Inflammatory macrophage treated with lipopolysaccharide for 4 hours (primary cell): ENCODE measurements at places on chromosomes 7 and 10.

DNA sequence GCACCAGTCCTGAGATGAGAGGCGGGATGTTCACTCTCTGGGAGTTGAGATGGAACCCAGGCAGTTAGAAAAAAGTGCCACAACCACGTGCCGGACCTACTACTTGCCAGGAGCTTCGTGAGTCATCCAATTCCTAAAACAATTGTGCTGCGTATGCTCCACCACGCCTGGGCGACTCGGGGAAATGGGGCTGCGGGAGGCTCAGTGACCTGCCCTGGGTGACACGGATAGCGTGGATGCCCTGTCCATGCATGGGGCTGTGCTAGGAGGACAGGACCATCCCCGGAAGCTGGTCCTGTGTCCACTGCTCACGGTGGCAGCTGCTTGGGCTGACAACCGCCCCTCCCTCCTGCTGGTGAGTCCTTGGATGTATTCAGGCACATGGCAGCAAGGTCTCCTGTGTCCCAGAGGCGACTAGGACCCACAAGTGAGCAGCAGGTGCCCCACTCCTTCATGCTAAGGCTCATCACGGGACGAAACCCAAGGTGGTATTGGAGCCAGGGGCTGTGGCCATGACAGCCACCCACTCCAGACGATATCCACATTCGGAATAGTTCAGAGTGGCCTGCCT, 90.4 kb downstream of the BMS1 start:
- DNase-seq = no peak

GRCh38 chr10:54010337-54010933, 790.6 kb downstream of the PCDH15 start:
- DNase-seq = no peak

- DNase-seq = peak; percentile 47
Measured at GRCh38 chr10:77593771-77594470, 43.7 kb downstream of the KCNMA1 start.

DNA sequence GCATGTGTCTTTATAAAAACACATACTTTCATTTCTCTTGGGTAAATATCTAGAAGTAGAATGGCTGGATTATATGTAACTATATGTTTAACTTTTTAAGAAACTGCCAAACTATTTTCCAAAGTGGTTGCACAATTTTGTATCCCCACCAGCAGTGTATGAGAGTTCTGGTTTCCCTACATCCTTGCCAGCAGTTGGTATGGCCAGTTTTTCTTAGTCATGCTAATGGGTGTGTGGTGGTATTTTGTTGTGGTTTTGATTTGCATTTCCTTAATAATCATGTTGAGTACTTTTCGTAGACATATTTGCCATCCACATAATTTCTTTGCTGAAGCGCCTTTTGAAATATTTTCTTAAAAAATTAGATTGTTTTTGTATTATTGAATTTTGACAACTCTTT, 60.3 kb downstream of the NEUROG3 start:
- no peak for DNase-seq

DNA sequence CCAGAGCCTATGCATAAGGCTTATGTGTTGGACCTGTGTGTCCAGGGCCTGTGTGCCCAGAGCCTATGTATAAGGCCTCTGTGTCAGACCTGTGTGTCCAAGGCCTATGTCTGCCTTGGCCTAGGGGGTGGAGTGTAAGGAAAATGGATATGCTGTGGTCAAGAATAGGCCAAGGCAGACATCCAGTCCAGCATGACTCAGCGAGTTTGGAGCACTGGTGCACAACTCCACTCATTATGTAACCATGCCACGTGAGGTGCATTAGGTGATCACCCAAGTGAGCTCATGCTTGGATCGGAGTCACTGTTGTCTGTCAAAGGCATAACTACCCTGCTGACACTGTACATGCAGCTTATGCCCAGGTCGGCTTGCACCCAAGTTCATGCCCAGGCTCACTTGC, 238.9 kb downstream of the CACNA2D1 start:
- no peak for DNase-seq

GRCh38 chr7:97024209-97025129, at the start of gene DLX5:
Gene DLX5 (minus strand): TSS chr7:97024831. CDS start chr7:97024623, 208 bp downstream.
- DNase-seq = no peak

DNA sequence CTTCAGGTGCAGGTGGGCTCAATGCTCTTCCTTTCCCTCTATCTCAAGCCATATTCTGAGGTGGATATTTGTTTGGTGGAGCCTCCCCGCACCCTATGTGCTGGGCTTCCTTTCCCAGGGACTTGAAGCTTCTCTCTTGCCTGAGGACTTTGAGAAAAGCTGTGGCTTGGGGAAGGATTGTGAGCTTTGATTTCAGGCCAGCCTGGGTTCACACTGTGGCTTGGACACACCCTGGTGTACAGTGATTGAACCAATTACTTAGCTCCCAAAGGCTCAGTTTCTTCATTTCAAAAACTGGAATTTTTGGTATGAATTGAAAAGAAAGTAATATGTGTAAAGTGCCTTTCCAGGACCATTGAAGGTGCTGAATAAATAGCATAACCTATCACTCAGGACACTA, 224.5 kb upstream of the GLI3 start:
- no peak for DNase-seq

DNA sequence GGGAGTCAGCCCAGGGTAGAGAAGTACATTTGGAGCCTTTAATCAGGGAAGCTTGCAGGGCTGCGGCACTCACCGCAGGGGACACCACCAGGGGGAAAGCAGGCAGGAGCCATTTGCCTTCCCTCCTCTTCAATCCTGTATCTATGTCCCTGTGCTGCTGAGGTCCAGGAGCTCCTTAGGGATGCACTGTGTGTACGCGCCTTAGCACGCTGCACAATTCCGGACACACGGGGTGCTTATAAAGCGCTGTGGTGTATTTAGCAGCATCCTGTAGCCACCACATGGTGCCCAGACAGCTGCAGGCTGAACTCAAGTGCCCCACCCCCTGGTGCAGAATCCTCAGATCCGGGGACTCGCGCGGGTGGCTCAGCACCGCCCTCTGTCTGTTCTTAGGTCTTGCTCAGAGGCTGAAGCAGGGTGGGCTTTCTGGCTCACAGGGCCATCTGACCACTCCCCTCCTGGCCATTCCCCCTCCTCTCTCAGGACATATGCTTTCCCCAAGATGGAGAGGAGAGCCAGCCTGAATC, 421.4 kb downstream of the SDK1 start:
- no peak for DNase-seq

GRCh38 chr7:149196705-149197171, 1.4 kb downstream of the ZNF282 start:
- no peak for DNase-seq
